Right lung (tissue), 10 donors: ENCODE measurements at places on chromosomes 3 and 15. TPM values are rescaled to one million over a fixed set of nuclear protein-coding genes. Genes with fewer than 3 reads are reported as not detected.

Gene CXCR6
- 0.63 TPM for polyA plus RNA-seq

- DNase-seq: no peak
These were observed 41.6 kb downstream of the CTDSPL start for GRCh38 chr3:37903320-37903719.

GRCh38 chr3:109242187-109242523, 74.2 kb downstream of the DPPA2 start:
- no peak for DNase-seq

- no peak for DNase-seq
These were observed 207.4 kb downstream of the OPA1 start for GRCh38 chr3:193800138-193801043.

GRCh38 chr3:20069178-20069532, 28.9 kb downstream of the KAT2B start:
- no peak for DNase-seq

- peak; percentile 54 for DNase-seq
These were observed 1.2 kb downstream of the ERC2 start for GRCh38 chr3:56467108-56467507.
